Cerebellum (tissue), 4 donors: ENCODE measurements at places on chromosomes 1 and 21.

DNA sequence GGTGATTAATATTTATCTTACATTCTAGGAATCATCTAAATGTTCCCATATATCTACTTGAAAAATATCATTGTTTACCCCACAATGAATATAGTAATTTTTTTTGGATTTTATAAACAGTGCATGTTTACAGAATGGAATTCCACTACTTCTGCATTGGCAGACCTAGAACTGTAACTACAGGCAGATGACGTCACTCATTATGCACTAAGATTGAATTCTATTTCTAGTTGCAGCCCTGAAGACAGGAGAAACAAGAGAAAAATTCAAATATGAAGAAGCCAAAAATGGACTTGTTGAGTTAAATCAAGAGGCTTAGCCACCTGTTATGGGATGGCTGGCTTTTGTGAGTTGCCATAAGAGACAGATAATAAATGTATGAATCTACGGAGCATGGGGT is 364.7 kb downstream of the PCP4 start:
- no peak for DNase-seq

GRCh38 chr1:206472454-206472853 is 2.2 kb downstream of the IKBKE start:
- DNase-seq = no peak

DNA sequence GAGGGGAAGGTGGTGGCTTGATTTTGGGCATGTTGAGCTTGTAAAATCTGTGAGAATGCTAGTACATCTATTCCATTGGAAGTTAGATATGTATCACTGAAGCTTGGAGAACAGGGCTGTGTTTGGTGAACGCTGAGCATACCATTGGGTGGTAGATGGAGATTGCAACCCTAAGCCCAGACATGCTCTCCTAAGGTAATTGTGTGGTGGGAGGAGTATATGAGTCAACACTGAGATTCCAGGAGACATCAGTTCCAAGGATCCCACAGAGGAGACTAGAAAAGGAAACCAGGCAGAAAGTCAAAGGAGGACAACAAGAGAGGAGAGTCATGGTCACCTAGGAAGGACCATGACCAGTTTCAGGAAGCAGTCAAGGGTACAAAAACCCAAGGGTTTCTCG is 60.4 kb downstream of the KIF21B start:
- no peak for DNase-seq

DNA sequence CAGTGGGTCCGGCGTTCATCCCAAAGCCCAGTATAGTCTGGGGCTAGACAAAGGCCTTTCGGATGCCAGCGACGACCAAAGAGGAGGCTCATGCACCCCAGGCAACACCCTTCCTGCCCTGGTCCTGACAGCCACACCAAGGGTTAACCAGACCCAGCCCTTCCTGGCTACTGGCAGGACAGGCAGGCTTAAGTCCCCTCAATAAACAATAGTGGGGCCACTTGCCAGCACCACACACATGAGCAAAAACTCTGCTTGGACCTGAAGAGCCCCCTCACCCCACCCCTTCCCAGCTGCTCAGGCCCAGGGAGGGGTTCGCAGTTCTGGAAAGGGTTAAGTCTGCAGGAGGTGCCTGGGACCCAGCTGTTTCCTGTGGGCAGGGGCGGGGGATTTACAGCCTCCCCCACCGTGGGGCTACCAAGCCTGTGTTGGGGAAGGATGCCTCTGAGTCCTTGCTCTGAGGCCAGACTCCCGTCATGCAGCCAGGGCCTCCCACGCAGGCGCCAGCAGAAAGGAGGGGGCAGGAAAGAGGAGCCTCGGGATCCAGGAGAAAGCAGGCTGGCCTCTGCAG is 18.2 kb downstream of the PHLDA3 start:
- peak; percentile 81 for DNase-seq

GRCh38 chr1:24302209-24302611 is 16.9 kb upstream of the GRHL3 start:
- DNase-seq = no peak

DNA sequence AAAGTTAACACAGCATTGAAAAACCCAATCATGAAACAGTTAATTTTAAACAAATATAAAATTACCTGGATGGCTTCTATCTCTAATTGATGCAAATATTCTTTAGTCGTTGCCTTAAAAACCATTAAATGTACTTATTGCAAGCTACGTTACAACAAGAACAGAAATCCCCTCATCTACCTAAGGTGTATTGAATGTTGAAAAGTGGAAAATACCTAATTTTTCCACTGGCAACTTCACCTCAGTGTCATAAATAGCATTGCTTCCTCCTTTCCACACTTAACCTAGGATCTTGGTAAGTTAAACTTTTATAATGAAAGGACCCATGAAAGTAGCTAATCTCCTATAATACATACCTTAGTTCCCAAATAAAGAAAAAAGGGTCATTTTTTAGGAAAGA is 5.4 kb downstream of the GADD45A start:
- no peak for DNase-seq

GRCh38 chr21:39523399-39523798 is 71.6 kb downstream of the SH3BGR start:
- DNase-seq = no peak

DNA sequence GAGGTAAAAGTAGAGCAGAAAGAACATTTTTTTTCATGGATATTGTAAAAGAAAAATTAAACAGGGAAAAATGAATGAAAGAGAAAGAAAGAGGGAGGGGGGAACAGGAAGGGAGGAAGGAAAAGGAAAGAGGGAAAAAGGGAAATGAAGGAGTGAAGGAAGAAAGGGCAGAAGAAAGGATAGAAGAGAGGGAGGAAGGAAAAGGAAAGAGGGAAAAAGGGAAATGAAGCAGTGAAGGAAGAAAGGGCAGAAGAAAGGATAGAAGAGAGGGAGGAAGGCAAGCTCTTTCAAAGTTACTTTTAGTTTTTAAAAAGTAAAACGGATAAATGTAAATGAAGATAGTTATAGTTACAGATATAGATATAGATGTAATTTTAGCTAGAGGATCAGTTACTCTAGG is 1676.7 kb downstream of the MRPL39 start:
- no peak for DNase-seq

- DNase-seq = peak; percentile 43
Measured at GRCh38 chr21:42258150-42258884, 39.4 kb downstream of the ABCG1 start.

DNA sequence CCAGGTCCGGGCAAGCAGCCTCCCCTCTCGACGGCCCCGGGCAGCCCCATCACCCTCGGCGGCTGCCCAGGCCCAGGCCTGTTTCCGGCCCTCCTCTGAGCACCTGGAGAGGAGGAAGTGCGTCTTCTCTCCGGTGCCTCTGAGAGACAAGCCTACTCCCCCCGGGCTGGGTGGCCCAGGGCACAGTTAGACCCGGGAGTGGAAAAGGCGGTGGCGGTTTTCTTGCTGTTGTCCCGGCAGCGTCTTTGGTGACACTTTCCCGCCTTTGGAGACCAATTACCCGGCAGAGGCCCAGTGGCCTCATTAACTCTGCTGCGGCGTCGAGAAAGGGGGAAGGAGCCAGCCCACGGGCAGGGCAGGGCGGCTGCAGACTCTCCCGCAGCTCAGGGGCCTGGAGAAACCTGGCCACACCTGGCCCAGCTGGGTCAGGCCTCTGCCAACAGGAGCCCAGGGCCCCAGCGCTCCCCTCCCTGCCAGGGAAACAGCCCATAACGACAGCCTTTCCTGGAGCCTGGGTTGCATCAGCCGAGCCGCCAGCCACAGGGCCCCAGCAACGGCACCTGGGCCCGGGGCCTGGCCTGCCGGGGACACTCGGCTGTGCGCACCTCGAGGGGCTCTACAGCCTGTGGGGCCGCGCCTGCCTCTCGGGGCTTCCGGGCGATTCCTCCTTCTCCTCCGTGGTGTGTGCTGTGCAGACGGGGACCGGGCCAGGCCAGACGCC is 28.4 kb upstream of the C1orf159 start:
- no peak for DNase-seq
